ENCODE measurements at places on chromosomes 1 and 21. TPM values are rescaled to one million over a fixed set of nuclear protein-coding genes. Genes with fewer than 3 reads are reported as not detected.
A peak's percentile ranks its signal among the peaks of the same experiment; 100 is the strongest.

The ARHGAP30 gene
- 0.89 TPM for total RNA-seq

The CHRM3 gene
- 4.3 TPM for total RNA-seq

The HSD3B1 gene
- not detected for total RNA-seq

The CFHR4 gene
- total RNA-seq, result not detected

The BATF3 gene
- total RNA-seq, result 3.0 TPM

The CLCA4 gene
- 0.07 TPM for total RNA-seq

The CCDC181 gene
- total RNA-seq, result 2.6 TPM

The RNU1-4 gene
- total RNA-seq, result 1,646 TPM

The DCLRE1B gene
- total RNA-seq, result 4.4 TPM

- H3K27ac ChIP-seq, result no peak overlapping the region
- peaks cover 13% of the 10 kb centered on the region for H3K4me1 ChIP-seq
- H3K27me3 ChIP-seq, result no peaks in the 10 kb centered on the region
- H3K4me3 ChIP-seq, result no peak overlapping the region
These were observed 56.9 kb downstream of the COP1 start for GRCh38 chr1:176149939-176150807.

GRCh38 chr1:193318347-193318746, 131.9 kb upstream of the B3GALT2 start:
- no peaks in the 10 kb centered on the region for H3K27me3 ChIP-seq
- no peak for DNase-seq
- H3K4me1 ChIP-seq, result no peaks in the 10 kb centered on the region
- no peak overlapping the region for H3K4me3 ChIP-seq

DNA sequence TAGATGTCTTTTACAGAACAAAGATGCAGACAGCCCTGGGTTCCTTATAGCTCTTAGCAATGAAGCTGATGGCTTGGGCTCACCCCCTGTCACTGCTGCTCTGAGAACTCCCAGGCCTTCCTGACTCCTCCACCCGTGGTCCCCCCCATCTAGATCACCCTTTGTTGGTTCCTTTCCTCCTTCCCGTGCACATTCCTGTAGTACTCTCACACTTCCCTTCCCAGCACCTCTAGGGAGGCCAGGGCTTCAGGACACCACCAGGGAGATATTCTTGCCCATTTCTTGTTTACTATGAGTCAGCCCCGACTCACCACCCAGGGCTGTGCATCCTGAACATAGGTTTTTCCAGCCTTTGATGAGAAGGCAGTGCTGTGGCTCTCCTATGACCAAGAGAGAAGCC, 14.4 kb upstream of the NOS1AP start:
- no peak for DNase-seq
- no peak overlapping the region for H3K27ac ChIP-seq
- no peaks in the 10 kb centered on the region for H3K27me3 ChIP-seq
- no peaks in the 10 kb centered on the region for H3K4me1 ChIP-seq
- H3K36me3 ChIP-seq, result no peaks in the 10 kb centered on the region

- H3K4me1 ChIP-seq, result peaks cover 24% of the 10 kb centered on the region
- H3K4me3 ChIP-seq, result no peak overlapping the region
- DNase-seq, result no peak
- no peaks in the 10 kb centered on the region for H3K27me3 ChIP-seq
These were observed 2.7 kb downstream of the DENND2D start for GRCh38 chr1:111197598-111198284.

DNA sequence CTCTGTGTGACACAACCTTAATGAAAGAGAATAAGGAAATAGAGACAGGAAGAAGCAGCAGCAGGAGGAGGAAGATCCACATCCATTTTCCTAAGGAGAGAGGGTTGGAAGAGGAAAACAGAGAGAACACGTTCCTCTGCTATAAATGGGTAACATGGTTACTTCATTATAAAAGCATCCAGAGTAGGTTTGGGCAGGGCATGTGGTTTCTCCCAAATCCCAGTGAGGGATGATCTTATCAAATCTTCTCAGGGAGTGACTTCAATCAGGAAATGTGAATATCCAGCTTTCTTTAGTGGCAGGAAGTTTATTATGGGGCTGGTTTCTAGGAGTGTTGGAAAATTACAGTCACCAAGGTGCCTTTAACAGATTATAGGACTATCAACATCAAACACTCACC, 11.1 kb downstream of the CYP2J2 start:
- no peak overlapping the region for H3K4me3 ChIP-seq
- H3K27ac ChIP-seq, result no peak overlapping the region
- no peaks in the 10 kb centered on the region for H3K36me3 ChIP-seq
- H3K27me3 ChIP-seq, result peaks cover 6% of the 10 kb centered on the region

DNA sequence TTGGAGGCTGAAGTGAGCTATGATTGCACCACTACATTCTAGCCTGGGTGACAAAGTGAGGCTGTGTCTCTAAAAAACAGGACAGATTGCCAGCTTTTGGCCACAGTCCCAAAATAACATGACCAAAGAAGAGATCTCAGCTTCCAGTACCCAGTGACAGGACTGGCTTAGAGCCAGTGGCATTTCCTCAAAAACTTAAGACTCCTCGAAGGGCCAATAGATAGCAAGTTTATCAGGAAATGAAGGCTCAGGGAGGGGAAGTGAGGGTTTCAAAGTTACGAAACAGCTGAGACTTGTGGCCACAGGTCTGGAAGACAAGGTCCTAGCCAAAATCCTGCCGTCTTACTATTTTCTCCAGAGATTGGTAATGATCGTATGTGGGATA, 6.3 kb upstream of the TMEM39B start:
- no peaks in the 10 kb centered on the region for H3K36me3 ChIP-seq
- no peak overlapping the region for H3K27ac ChIP-seq
- H3K27me3 ChIP-seq, result no peaks in the 10 kb centered on the region
- H3K4me3 ChIP-seq, result no peak overlapping the region

DNA sequence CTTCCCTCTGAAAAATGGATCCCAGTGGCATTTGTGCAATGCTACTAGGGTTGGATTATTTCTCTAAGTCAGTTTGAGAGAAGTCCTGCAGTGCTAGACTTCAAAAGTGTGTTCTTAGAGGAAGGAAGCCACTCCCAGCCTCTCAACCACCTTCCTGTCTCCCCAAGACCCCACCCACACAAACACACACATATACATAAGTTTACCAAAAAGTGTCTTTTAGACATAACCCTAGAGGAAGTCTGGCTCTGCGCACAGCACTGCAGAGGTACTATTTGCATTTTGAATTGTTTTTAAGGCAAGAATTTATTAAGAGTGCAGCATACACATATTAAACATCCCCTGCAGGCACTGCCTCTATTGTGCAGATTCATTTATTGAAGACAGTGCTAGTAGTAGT, 127.3 kb downstream of the HHIPL2 start:
- DNase-seq, result no peak
- no peaks in the 10 kb centered on the region for H3K4me1 ChIP-seq
- no peaks in the 10 kb centered on the region for H3K36me3 ChIP-seq
- no peak overlapping the region for H3K4me3 ChIP-seq

DNA sequence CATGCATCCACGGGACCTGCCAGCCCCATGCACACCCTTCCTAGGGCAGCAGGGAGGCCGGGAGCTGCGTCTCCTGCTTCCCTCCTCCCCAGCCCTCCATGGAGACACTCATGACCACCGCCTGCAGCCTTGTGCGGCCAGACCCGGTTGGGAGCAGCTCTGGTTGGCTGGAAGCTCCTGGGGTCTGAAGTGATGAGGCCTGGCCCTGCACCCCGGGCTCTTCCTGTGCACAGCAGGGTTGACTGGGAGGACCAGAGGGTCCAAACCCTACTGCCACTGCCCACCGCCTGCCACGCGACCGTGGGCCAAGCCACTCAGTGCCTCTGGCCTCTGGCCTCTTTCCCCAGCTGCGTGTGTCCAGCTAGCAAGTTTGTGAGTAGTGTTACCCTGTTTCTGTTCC, 111.1 kb upstream of the COL6A1 start:
- DNase-seq, result no peak
- no peaks in the 10 kb centered on the region for H3K27me3 ChIP-seq
- H3K27ac ChIP-seq, result no peak overlapping the region

- peaks cover 6% of the 10 kb centered on the region for H3K4me1 ChIP-seq
- no peaks in the 10 kb centered on the region for H3K36me3 ChIP-seq
- no peak overlapping the region for H3K27ac ChIP-seq
- no peak for DNase-seq
These were observed 24.4 kb downstream of the FOXO6 start for GRCh38 chr1:41385398-41386195.

- H3K4me3 ChIP-seq, result no peak overlapping the region
- DNase-seq, result no peak
- H3K27me3 ChIP-seq, result peaks cover 9% of the 10 kb centered on the region
- no peaks in the 10 kb centered on the region for H3K4me1 ChIP-seq
- H3K27ac ChIP-seq, result no peak overlapping the region
- no peaks in the 10 kb centered on the region for H3K36me3 ChIP-seq
These were observed 8.4 kb downstream of the KCNJ10 start for GRCh38 chr1:160061369-160062229.

DNA sequence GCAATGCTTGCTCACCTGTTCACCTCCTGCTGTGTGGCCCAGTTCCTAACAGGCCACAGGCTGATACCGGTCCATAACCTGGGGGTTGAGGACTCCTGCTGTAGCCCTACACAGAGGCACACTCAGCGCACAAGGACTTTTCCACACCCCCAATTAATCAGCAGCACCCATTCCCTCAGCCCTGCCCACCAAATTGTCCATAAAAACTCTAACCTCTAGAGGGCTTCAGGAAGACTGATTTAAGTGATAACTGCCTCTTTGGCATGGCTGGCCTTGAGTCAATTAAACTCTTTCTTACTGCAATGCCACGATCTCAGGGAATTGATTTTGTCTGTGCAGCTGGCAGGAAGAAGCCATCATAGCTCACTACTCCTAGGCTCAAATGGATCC, 71.3 kb upstream of the MUTYH start:
- no peak for DNase-seq
- no peaks in the 10 kb centered on the region for H3K36me3 ChIP-seq
- no peaks in the 10 kb centered on the region for H3K27me3 ChIP-seq

DNA sequence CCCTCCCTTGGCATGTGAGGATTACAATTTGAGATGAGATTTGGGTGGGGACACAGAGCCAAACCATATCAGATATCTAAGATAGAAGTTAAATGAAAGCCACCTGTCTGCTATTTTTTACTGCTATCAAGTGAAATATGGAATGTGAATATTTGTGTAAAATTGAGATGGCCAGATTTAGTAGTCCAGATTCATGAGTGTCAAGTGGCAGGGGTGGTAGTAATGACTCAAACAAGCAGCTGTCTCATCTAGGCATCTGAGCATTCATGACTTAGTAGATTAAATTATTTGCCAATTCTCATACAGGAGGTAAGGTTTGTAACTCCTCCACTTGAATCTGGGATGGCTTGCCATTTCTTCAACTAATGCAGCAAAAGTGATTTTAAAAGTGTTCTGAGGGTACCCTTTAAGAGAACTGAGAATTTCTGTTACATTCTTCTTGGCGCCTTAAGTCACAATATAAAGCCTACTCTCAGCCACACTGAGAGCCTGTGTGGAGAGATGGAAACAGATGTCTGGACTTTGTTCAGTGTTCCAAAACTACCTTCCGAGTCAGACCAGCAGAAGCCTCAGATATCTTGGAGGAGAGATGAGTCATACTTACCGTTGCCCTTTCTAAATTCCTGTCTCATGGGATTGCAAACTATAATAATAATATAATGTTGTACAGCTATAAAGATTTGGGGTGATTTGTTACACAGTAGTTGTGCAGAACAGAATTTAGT, 1065.6 kb upstream of the TMPRSS15 start:
- no peak for DNase-seq
- no peak overlapping the region for H3K27ac ChIP-seq
- no peaks in the 10 kb centered on the region for H3K4me1 ChIP-seq
- no peak overlapping the region for H3K4me3 ChIP-seq
- no peaks in the 10 kb centered on the region for H3K36me3 ChIP-seq

DNA sequence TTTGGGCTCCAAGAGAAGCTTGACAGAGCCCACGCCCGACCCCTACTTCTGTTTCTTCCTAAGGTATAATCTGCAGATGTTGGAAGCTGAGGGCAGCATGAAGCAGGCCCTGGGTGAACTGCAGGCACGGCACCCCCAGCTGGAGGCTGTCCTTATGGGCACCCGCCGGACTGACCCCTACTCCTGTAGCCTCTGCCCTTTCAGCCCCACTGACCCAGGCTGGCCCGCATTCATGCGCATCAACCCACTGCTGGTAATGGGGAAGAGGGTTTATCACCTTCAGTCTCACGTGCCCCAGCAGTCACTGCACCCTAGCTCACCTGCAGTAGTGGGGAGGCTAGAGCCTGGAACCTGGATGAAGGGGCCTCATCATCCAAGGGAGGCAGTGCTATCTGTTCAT, 3.1 kb upstream of the LENEP start:
- H3K27ac ChIP-seq, result no peak overlapping the region
- no peaks in the 10 kb centered on the region for H3K27me3 ChIP-seq
- H3K4me1 ChIP-seq, result no peaks in the 10 kb centered on the region
- no peaks in the 10 kb centered on the region for H3K36me3 ChIP-seq

GRCh38 chr21:44267655-44268142, 6.0 kb upstream of the DNMT3L start:
- no peak for DNase-seq
- no peaks in the 10 kb centered on the region for H3K27me3 ChIP-seq
- no peaks in the 10 kb centered on the region for H3K4me1 ChIP-seq
- no peak overlapping the region for H3K4me3 ChIP-seq
- no peak overlapping the region for H3K27ac ChIP-seq
- no peaks in the 10 kb centered on the region for H3K36me3 ChIP-seq

DNA sequence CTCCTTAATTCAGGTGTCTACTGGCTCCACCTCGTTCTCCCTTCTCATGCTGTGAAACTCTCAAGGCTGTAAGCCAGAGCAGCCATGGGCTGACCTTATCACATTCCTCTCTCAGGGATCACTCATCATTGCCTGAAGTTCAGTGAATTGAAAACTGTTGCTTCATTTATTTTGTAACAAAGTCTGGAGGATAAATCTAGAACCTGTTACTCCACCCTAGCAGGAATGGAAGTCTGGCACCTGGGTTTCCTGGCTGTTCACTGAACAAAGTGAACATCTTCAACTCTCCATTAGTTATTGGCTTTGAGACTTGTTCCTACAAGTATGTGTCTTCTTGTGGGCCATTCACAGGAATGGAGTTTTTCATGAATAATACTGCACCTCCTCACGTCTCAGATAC, 584.1 kb downstream of the PTPRU start:
- peaks cover 13% of the 10 kb centered on the region for H3K27me3 ChIP-seq
- H3K4me1 ChIP-seq, result no peaks in the 10 kb centered on the region
- DNase-seq, result no peak
- no peaks in the 10 kb centered on the region for H3K36me3 ChIP-seq
- no peak overlapping the region for H3K4me3 ChIP-seq

- no peak for DNase-seq
- no peaks in the 10 kb centered on the region for H3K36me3 ChIP-seq
- H3K27me3 ChIP-seq, result no peaks in the 10 kb centered on the region
These were observed 13.4 kb upstream of the HMCN1 start for GRCh38 chr1:185720633-185721272.

- no peak for DNase-seq
- H3K27me3 ChIP-seq, result no peaks in the 10 kb centered on the region
- no peak overlapping the region for H3K4me3 ChIP-seq
- H3K4me1 ChIP-seq, result peaks cover 17% of the 10 kb centered on the region
- H3K27ac ChIP-seq, result peak overlapping the region; percentile 30
- no peaks in the 10 kb centered on the region for H3K36me3 ChIP-seq
These were observed 714 bp upstream of the ST6GALNAC5 start for GRCh38 chr1:76866566-76866965.

Measured in adrenal gland (tissue), 19 donors.